ENCODE measurements at places on chromosomes 6 and 20.

GRCh38 chr20:32966881-32967781 lies 37.1 kb downstream of the SUN5 start:
- DNase-seq: peak; percentile 46

DNA sequence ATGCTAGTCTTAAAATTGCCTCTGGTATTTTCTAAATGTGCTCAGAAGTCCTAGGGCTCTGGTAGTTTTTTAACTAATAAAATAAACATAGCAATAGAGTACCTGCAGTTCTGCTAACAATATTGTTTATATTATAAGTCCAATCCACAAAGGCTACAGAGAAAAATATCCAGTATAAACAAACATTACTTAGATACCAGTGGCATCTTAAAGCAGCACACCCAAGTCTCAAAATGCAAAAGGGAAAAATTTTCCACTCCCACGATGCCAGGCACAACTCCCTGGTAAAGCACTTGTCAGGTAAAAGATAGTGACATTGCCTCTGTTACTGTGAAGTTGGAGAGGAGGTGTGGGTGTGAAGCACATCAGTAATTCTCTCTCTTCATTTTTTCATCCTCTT lies 123.3 kb downstream of the OGFRL1 start:
- no peak for DNase-seq

GRCh38 chr6:122640366-122640765 lies 30.2 kb downstream of the PKIB start:
- DNase-seq: no peak

- DNase-seq: peak; percentile 72
Measured at GRCh38 chr20:36199345-36200257, 36.7 kb upstream of the AAR2 start.

- DNase-seq: no peak
Measured at GRCh38 chr6:158347335-158347734, 35.1 kb downstream of the TULP4 start.

GRCh38 chr6:29941016-29941415 lies 1.3 kb upstream of the HLA-A start:
- DNase-seq: peak; percentile 19

DNA sequence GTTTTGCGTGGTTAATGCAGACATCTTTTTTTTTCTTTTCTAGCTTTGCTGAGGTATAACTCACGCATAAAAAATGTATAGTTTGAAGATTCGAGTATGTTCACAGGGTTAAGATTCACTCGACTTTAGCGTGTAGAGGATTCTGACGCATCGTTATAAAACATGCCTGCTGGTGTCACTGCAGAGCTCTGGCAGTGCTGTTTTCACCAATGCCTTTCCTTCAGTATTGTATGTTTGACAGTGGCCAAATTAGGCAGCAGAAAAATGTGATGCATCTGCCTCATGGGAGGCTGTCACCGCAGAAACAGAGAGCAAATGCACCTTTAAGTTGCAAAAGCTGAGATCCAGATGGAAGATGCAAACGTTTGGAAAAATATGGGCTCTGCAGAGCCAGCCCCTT lies 18.0 kb upstream of the SIRPB2 start:
- peak; percentile 32 for DNase-seq

DNA sequence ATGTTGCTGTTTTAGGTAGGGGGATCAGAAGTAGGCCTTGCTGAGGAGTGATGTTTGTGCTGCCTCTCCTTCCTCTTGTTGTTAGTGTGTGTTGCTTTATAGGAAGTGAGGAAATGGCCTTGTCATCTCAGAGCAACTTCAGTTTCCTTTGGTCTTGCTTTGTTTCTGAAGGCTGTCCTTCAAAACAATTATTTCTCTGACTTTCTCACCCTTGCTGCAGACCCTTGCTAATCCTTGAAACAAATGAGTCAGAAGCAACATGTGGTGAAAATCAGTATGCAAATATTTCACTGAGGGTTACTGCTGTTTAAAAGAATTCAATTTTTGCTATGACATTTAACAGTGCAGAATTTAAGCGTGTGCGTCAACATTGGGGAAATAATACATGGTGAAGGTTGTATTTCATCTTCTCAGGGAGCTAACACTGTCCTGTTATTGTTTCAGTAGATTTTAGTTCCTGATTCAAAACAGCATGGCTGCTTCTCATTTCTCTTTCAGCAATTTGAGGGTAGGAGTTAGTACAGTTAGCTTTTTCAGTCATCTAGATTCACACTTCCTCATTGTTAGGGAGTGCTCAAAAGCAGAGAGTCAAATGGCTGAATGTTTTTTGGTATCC lies 13.8 kb downstream of the RNF144B start:
- no peak for DNase-seq

DNA sequence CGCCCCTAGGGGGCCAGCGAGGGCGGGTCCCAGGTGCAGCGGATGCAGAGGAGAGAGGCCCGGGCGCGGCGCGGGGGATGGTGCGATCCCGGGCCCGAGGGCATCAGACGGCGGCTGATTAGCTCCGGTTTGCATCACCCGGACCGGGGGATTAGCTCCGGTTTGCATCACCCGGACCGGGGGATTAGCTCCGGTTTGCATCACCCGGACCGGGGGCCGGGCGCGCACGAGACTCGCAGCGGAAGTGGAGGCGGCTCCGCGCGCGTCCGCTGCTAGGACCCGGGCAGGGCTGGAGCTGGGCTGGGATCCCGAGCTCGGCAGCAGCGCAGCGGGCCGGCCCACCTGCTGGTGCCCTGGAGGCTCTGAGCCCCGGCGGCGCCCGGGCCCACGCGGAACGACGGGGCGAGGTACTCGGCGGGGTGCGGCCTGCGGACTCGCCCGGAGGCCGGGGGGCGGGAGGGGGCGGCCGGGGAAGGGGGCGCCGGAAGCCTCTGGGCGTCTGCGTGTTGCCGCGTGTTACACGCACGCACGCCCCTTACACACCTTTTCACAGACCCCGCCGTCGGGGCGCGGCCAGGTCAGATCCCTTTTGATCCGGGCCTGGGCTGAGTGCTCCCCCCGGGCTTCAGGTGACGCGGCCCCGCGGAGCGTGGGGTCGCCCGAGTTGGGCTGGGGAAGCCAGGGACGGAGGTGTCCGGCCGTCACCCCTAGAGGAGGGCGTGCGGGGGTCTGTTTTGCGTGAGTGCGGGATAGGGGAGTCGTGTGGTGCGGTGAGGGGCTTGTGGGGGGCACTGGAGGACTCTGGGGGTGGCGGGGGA lies 412 bp downstream of the TRIB3 start:
- peak; percentile 52 for DNase-seq

DNA sequence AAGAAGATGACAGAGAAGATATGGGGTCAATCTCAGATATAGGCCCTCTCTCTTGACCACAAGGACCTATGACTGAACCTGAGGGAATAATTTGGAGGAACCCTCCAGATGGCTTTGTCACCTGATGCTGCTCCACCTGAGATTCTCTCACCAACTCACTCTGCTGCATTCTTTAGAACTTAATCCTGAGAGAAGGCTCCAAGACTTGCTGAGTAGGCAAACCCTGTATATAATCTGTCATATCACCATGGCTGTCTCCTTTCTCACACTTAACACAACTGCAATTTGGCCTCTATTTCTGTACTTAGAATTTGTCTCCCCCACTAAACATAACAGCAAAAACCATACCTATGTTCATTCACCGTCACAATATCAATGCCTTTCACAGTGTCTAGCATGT lies 172.3 kb downstream of the PKHD1 start:
- no peak for DNase-seq

GRCh38 chr20:2762578-2763131 lies 37.8 kb downstream of the CPXM1 start:
- no peak for DNase-seq

GRCh38 chr6:73610444-73611275 lies 43.1 kb downstream of the SLC17A5 start:
- no peak for DNase-seq

DNA sequence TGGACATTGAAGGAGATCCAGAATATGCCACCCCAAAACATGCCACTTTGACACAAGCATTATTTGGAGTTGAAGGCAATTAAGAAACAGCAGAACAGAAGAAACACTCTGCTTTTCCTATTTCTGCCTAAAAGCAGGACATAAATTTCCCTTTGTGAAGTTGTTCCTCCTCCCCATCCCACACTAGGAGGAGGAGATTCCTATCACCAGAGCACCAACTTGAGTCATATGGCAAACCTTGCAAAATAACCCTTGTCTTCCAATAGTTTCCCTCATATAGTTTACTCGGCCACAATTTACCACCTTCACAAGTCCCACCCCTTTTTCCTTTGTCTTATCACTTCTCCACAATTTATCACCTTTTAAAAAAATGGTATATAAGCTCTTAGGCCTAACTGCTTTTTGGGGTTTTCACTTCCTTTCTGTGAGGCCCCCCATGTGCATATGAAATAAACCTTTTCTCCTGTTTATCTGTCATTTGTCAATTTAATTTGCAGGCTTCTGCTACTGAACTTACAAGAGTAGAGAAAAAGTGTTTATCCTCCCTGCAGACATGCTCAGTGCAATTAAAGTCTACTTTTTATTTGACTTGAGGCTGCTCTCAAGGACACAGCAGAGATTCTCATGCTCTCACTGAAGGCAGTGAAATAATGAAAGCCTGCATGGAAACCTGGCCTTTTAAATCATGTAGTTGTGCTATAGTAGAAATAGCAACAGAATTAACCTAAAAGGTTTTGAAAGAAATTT lies 2.8 kb upstream of the RAB23 start:
- DNase-seq: no peak

DNA sequence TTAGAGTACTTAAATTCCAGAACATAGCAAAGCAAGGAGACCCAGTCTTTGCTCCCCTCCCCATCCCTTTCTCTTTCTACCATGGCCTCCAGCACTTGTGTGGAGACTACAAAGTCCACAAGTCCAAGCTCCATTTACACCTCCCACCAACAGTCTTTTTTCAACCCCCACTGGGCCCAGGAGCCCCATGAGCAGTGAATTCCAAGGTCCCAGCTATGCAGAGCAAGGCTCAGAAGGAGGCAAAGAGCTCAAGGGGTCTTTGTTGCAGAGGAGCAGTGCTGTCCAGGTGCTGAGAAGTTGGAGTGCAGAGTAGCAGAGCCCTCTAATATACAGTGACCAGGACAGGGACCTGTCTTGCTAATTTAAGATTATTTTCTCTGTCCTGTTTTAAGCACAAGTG lies 9.0 kb downstream of the PAK5 start:
- DNase-seq: no peak

- no peak for DNase-seq
Measured at GRCh38 chr20:2880650-2881049, 7.4 kb downstream of the PTPRA start.

GRCh38 chr6:42751055-42751454 lies 5.2 kb upstream of the TBCC start:
- no peak for DNase-seq

DNA sequence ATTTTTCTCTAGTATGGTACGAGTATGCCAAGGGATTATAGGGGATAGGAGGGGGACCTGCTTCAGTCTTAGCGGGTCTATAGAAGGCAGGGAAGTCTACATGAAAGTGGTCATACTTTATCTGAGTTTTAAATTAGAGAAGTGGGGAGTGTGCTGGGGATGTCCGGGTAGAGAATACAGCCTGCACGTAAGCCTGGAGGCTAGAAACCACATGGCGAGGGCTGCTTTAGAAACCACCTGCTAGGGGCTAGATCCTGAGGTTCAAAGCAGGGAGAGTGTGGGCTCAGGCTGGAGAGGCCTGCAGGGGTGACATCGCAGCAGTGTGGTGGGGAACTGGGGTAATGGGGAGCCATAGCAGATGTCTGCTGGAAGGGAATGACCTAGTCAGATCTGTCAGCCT lies 85.2 kb downstream of the VEGFA start:
- no peak for DNase-seq

DNA sequence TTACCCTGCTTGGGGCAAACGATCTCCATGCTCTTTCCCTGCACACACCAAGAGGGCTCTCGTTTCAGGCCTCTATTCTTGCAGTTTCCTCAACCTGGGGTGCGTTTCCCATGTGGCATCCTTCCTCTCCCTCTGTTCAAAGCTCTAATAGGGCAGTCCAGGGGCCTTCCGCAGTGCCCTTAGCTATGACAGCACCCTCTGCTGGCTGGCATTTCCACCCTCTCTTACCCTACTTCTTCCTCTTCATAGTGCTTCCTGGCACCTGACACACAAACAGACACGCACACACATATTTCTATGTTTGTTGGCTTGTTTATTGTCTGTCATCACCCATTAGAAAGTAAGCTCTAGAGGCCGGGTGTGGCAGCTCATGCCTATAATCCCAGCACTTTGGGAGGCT lies 294.0 kb downstream of the CLIC5 start:
- no peak for DNase-seq

DNA sequence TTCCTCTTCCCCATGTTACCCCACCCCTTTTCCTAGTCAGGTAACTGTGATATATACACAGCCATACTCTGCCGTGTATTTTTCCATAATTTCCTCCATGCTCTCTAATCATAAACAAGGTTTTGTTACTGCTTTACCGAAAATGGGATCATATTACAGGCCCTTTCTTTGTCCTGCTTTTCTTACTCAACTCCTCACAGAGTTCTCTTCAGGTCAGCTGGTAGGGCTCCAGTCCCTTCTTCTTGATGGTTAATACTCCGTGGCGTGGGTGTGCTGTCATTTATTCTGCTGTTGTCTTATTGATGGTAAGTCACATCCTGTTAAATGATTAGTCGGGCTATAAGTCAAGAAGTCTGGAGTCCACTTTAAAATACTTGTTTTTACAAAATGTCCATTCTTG lies 24.9 kb upstream of the PI16 start:
- DNase-seq: no peak
